ENCODE measurements at places on chromosomes 5 and 9.
A peak's percentile ranks its signal among the peaks of the same experiment; 100 is the strongest.

GRCh38 chr5:32083981-32084430 is 90.1 kb downstream of the GOLPH3 start:
- no peak for DNase-seq

DNA sequence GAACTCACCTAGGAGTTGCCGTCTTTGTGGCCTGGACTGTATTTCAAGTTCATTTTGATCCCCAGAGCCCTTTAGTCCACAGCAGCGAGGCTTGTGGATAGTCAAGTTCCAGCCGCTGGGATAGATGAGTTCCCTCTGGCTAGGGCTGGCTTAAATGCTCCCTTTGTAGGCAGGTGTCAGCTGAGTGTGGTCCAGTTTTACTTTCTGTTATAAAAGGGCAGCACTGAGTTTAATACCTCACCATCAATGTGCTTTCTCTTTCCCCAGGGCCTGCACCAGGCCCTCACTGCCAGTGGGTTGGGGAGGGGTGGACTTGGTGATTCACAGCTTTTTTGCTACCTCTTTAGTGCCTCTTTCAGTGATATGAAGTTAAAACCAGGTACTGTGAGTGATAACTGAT is 188.2 kb downstream of the SLCO4C1 start:
- no peak for DNase-seq

GRCh38 chr5:24135536-24135935 is 509.2 kb downstream of the CDH10 start:
- no peak for DNase-seq

GRCh38 chr9:98364086-98364485 is 108.6 kb upstream of the TBC1D2 start:
- DNase-seq = no peak

DNA sequence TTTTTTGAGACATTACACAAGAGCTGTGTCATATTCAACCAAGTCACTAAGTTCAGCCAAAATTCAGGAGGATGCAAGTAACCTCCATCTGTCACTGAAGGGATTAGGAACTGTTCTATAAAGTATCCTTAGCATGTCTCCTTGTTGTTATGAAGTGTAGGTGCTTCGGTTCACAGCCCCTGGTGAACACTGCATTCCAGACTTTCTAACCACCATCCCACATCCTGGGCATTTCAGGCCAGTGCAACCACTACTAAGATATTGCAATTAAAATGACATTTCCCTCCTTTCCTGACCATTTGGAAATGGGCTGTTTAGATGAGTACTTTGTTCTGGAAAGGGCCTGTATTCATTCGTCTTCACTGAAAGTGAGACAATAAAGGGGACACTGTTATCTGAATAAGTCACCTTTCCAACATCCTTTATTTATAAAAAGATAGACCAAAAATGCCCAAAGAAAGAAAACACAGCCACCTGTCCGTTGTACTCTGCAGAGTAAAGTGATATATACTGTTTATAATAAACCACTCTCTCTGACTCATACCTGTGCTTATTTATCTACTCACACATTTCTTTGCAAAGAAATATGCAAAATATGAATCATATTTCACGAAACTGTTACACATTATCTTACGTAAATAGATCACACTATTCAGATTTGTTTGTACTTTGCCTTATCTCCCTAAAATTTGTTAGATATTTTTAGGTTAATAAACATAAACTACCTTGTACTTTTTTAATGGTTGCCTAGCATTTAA is 861.9 kb downstream of the CDH18 start:
- no peak for DNase-seq

DNA sequence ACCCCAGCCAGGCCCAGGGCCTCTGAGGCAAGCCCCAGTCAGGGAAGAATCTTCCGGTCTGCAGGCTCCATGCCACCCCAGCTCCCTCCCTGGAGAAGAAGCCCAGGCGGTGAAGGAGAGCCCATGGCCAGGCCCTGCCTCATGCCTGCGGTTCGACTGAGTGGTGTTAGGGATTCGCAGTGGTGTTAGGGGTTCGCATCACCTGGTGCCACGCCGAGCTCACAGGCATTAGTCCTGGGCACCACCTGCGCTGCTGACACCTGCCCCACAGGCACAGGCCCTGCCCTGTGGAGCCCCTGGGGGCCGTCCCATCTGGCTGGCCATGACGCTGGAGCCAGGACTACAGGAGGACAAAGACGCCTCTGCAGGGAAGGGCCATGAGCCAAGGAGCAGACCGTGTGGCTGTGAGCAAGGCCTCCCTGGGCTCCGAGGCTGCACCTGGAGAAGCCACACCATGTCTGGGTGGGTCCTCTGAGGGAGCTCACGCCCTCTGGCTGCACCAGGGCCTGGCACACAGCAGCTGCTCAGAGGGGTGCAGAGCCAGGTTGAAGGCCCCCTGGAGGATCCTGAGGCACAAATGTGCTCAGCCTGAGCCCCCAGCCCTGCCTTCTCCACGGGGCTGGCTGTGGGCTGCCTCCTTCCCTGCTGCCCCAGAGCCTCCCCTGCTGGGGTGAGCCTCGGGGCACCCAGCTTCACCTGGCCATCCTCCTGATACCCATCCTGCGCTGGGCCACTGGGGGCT is 27.6 kb upstream of the RNF130 start:
- DNase-seq = no peak

- no peak for DNase-seq
Measured at GRCh38 chr5:124136609-124137008, 609.8 kb downstream of the ZNF608 start.

GRCh38 chr9:80690349-80690939 is 998.9 kb downstream of the TLE1 start:
- no peak for DNase-seq

DNA sequence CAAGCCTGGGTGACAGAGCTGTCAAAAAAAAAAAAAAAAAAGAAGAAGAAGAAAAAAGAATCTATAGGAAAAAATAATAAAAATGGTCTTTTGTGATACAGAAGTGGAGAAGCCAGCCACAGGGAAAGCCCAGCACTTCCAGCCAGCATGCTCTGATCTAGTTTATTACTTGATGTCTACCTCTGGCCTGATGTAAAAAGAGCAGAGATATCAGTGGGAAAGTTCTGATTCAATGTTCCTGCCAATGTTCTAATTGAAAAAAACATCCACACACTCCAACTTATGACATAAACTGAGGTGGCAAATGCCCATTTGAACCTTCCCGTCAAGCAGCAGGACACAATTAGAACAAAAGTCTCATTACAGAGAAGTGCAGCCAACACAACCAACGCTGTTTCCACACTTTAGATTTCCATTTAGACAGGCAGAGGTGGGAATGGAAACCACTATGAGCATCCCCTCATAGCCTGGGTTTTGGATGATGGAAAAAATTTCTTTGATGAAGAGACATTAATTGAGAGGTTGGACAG is 5.7 kb downstream of the RBM18 start:
- no peak for DNase-seq

DNA sequence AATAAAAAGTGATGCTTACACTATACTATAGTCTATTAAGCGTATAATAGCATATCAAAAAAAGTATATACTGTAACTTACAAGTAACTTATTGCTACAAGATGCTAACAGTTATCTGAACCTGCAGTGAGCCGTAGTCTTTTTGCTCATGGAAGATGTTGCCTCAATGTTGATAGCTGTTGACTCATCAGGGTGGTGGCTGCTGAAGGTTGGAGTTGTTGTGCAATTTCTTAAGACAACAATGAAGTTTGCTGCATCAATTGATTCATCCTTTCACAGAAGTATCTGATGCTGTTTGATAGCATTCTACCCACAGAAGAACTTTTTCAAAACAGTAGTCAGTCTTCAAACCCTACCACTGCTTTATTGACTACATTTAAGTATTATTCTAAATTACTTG is 7.8 kb upstream of the C9orf40 start:
- DNase-seq = no peak

DNA sequence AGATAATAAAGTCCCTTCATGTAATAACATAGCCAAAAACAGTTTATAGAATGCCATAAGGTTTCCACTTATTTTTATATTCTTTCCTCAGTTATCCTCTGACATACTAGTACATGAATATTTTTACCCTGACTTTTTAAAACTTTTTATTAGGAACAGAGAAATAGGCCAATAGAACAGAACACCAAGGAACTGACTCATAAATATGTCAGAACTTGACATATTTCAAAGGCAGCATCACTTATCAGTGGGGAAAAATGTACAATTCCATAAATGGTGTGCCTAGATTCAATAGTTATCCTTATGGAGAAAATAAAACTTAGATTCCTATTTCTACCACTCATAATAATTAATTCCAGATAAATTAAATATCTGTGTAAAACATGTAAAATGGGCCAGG is 9.4 kb downstream of the STARD4 start:
- no peak for DNase-seq

- no peak for DNase-seq
Measured at GRCh38 chr9:135304886-135305285, 174.7 kb upstream of the PPP1R26 start.

DNA sequence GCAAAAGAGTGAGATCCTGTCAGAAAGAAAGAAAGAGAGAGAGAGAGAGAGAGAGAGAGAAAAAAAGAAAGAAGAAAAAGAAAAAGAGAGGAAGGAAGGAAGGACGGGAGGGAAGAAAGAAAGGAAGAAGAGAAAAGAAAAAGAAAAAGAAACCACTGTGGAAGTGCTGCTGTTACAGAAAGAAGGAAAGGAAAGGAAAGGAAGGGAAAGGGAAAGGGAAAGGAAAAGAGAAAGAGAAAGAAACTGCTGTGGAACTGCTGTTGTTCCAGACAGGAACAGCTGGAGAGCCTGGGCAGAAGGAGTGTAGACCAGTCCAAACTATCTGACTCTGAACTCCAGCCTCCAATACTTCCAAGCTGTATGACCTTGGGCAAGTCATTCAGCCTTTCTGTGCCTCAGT is 220.7 kb upstream of the WWC1 start:
- DNase-seq = no peak

DNA sequence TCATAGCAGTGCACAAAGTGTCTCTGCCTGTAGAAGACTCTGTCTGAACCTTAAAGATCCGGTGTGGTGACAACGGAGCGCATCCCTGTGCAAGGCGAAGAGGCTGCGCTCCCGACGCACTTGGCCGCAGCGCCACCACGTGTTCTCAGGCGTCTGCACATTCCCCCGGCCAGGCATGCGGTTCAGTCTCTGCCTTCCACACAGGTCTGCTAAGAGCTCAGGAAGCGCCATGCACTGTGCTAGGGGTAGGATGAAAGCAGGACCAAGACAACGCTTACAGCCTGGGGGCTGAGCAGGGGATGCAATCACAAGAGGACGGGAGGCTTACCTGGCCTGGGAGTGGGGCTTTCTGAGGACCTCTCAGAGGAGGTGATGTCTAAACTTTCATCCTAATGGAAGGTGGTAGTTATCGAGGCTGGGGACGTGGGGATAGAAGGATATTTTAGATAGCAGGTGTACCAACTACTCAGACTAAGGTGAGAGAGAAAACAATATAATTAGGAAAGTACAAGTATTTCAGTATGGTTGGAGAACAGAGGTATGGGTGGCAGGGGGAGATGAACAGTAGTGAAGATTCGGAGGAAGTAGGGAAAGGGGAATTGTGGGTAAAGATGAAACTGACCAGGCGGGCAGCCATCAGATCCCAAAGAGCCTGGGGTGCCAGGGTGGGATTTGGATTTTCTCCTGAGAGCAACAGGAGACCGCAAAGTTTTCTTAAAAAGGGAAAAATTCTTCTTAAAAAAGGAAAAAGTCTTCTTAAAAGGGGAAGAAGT is 13.3 kb downstream of the CAPSL start:
- peak; percentile 85 for DNase-seq

DNA sequence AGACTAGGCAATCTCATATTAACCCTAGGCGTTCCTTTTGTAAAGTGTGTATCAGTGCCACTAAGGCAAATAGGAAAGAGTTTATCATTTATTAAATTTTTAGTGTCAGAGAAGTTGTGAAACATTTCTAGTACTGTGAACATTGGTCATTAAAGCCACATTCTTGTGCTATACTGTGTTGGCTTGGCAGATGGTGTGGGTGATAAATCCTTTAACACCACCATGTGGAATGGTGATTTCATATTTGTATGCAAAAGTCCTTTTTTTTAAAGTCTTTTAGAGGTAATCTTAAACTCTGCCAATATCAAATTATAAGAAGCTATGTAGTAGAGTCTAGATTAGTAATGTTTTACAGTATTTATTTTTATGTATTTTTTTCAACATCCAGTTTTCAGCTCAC is 18.1 kb downstream of the SLC12A2 start:
- no peak for DNase-seq

DNA sequence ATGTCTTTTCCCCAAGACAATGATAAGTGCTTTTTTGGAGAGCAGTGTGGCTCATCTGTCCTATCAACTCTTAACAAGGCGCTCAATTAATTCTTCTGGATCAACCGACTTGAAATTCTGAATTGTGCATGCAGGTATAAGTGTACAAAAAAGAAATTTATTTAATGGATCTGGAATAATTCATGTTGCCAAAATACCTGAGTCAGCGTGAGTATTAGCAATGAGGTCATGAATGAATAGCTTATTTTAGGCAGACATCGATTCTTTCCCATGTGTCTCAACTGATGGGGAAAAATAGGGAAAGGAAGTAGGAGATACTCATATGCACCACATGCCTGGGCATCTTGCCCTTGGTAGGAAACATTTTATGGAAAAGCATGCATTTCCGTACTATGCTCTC is 68.0 kb downstream of the C6 start:
- DNase-seq = no peak

DNA sequence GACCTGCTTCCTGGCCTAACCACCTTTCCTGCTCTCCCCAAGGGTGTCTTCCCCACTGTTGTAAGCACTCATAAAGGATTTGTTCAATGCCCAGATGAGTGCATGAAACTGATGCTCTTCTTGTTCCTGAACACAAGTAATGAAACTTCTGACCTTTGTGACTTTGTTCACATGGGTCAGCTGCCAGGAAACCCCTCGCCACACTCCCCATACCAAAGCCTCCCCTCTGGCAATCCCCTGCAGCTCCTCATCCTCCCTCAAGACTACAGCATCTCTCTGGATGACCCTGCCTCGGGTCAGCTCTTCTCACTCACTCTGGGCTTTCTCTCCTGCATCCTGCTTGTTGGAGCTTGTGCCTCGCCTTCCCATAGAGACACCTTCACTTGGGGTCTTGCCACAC is 72.2 kb upstream of the SPTLC1 start:
- no peak for DNase-seq

GRCh38 chr9:93662952-93663572 is 86.7 kb downstream of the PHF2 start:
- no peak for DNase-seq

DNA sequence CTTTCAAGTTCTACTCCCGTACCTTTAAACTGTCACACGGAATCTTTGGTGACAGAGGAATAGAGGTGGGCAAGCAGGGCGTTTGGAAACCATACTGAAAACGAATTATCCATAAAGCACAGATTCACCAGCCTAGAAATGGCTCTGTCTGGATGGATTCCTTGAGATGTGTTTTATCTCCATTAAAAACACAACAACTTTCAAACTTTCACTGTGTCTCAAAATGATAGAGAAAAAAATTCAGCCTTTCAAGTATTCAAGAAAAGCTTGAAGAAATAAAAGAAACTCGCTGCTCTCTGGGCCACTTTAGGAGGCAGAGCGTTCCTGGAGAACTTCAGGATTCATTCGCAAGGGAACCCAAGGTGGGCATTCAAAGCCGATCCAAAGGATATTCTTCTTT is 589 bp upstream of the THBS4 start:
- DNase-seq = no peak

GRCh38 chr9:3361689-3362392 is 164.0 kb downstream of the RFX3 start:
- no peak for DNase-seq
